ENCODE measurements at places on chromosomes 12 and 14. TPM values are rescaled to one million over a fixed set of nuclear protein-coding genes. Genes with fewer than 3 reads are reported as not detected.

DNA sequence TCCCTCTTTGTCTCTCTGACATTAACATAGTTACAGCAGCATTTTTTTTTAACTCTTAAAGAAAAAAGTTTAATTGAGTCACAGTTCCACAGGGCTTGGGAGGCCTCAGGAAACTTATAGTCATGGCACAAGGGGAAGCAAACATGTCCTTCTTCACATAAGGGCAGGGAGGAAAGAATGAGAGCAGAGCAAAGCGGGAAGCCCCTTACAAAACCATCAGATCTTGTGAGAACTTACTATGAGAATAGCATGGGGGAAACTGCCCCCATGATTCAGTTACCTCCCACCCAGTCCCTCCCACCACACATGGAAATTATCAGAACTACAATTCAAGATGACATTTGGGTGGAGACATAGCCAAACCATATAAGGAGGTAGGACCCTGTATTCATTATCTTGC, 96.2 kb downstream of the PLBD1 start:
- DNase-seq, result no peak

DNA sequence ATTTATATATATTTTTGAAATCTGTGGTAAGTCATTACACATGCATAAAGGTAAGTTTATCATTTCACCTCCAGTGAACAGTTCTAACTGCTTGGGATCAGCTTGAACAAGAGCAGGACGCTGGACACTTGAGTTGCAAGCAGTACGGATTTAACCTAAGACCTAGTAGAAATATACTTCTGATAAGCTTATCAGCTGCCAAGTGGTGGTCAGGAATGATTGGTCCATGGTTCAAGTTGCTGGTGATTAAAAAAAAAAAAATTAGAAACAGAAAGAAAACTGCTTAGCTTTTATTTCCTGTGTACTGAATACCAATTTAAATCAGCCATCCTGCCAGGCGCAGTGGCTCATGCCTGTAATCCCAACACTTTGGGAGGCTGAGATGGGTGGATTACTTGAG, 88.6 kb downstream of the AEBP2 start:
- DNase-seq, result no peak

DNA sequence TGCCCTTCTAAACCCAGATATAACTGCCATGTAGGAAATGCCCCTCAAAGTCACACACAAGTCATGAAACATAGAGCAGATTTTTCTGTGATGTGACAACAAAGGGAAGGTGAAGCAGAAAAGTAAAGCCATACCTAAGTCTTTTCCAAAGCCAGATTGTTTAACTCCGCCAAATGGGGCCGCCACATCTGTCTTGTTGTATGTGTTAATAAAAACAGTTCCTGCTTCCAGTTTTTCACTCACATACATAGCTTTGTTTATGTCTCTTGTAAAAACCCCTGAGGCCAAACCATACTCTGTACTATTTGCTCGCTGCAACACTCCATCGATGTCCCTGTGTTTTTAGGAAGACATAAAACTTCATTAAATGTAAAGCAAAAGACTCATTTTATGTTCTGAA, 40.3 kb downstream of the NOPCHAP1 start:
- DNase-seq, result no peak

- no peak for DNase-seq
These were observed 57.8 kb downstream of the LIN52 start for GRCh38 chr14:74142523-74142922.

DNA sequence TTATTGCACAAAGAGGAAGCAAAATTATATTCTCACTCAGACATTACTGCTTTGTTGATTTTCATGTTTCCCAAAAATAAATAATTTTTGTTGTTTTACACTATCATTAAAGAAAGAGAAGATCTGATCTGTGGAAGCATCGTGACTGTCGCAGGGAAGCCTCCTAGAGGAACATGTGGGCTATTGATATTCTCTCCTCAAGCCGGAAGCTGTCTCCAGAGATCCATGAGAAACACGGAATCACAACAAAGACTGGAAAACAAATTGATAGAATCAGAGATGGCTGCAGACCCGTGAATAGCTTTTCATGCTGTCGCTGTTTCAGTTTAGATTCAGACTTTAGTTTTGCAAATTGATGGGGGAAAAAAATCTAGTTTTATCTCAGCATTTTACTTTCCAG, 235.2 kb upstream of the TMPO start:
- DNase-seq, result no peak

RBMS2 gene
- 73.0 TPM for polyA plus RNA-seq

DNA sequence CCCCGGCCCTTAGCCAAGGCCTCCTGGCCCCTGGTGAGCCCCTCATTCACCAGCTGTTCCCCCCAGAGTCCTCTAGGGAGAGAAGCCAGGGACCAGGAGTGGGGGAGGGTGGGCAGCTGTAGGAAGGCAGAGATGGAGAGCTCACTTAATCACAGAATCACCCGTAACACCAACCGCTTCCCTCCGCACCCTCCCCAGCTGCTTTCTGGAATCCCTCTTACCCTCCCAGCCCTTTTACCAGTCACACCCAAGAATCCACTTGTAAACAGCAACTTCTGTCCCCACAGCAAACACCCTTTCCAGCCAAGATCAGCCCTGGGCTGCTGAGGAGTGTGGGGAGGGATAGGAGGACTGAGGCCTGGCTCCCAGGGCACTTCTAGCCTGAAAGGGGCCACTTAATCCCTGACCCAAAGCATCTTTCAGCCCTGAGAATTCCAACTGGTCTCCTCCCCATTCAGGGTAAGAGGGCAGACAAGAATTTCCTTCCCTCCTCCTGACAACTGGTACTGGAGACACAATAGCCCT, 18.8 kb downstream of the NCKAP5L start:
- DNase-seq, result peak; percentile 71

DNA sequence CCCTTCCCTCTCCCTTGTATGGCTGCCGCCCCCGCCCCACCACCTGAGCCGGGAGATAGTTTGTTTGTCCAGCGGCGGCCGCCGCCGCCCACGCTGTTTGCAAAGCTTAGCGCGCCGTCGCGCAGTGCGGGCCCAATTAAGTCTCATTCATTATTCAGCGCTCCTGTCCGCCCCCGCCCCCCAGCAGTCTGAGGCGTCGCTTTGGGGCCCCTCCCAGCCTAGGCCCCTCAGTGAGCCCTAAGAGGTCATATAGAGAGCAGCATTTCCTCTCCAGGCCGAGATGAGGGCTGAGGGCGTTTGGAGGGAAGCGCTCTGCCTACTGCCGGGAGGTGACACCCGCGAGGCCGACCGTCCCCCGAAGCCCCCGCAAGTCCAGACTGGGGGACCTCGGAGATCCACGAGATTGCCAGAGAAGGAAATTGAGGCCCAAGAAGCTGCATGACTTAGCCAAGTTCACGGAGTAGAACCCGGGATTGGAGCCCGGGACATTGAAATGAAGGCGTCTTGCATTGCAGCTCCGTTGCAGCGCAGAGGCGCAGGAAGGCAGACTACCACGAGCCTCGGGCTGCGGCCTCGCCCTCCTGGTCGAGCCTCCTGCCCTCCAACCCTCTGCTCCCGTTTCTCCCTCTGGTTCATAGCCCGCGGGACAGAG, at the start of gene DNAJC22:
DNAJC22 (plus strand) TSS at position 230 of the 652 bp plus-strand sequence. CDS start 1,985 bp downstream, outside the sequence.
- no peak for DNase-seq

DNA sequence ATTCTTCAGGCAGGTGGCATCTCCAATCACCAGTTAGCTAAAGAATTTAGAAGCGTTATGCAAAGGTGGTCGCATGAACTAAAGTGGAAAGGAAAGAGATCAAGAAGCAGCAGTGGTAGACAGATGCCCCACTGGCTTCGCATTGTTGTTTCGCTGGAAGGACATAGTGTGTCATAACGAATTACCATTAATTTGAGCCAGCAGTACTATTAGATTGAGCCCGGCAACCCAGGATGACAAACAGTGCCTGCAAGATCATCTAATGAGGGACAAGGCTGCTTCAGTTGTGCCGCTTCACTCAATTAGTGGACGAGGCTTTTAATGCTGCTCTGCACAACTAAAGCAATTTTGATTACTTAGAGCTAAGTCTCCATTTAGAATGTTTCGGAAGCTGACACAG, 274.5 kb upstream of the SOX5 start:
- no peak for DNase-seq

LACRT gene
- not detected for polyA plus RNA-seq

- no peak for DNase-seq
These were observed 23.5 kb upstream of the CRADD start for GRCh38 chr12:93653712-93654111.

DNA sequence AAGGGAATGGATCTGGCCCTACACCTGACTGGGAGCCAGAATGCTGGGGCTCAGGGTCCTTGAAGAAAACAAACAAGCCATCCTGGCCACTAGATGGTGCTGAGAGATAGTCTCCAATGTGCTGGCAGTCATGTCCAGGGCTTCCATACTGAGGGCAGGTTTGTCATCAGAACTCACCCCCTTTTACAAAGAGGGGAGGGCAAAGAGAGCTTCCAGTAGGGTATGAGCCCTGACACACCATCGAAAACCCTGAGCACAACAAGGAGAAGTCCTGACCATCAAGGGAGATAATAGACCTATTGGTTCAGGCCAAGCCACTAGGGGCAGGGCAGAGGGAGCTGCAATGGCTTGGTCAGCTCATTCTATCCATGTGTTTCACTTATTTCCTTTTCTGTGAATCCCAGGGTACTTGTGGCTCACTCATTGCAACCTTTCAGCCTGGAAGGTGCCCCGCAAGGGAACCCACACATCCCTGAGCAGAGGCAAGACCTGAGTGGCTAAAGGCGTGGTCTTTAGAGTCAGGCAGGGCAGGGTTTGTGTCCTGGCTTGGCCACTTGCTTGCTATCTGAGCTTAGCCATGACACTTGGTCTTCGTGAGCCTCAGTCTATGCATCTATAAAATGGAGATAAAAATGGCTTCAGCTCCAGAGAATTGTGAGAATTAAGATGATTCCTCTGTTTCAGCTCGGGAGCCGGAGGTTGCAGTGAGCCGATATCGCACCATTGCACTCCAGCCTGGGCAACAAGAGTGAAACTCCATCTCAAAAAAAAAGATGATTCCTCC, 6.2 kb upstream of the PLEKHH1 start:
- DNase-seq, result no peak

PHETA1 gene
- 12.7 TPM for polyA plus RNA-seq

PPM1H gene
- polyA plus RNA-seq, result 6.4 TPM

ZBTB39 gene
- 12.6 TPM for polyA plus RNA-seq

DNA sequence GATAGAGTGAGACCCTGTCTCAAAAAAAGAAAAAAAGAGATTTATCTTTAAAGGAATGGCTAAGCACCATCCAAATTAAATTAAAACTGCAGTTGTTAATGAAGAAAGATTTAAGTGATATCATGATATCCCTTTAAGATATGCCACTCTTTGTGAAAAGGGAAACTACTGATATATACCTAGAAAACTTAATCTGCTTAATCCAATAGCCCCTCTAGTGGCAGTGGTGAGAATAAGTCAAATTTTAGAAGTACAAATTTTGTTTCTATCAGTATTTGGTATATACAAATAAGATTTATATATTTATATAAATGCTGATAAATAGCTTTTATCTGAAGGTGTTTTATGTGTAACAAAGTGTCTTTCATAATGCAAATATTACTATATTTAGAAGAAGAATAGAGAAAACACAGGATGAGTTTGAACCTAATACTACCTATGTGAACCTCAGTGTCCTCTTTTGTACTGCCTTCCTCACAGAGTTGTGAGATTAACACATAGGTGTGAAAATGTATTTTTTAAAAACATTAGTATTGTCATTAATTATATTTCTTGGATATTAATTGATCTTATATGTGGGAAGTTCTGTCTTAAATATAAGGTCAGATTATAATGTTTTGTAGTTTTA, 51.4 kb upstream of the GARIN2 start:
- DNase-seq, result no peak

MSRB3 gene
- polyA plus RNA-seq, result 24.5 TPM

DNA sequence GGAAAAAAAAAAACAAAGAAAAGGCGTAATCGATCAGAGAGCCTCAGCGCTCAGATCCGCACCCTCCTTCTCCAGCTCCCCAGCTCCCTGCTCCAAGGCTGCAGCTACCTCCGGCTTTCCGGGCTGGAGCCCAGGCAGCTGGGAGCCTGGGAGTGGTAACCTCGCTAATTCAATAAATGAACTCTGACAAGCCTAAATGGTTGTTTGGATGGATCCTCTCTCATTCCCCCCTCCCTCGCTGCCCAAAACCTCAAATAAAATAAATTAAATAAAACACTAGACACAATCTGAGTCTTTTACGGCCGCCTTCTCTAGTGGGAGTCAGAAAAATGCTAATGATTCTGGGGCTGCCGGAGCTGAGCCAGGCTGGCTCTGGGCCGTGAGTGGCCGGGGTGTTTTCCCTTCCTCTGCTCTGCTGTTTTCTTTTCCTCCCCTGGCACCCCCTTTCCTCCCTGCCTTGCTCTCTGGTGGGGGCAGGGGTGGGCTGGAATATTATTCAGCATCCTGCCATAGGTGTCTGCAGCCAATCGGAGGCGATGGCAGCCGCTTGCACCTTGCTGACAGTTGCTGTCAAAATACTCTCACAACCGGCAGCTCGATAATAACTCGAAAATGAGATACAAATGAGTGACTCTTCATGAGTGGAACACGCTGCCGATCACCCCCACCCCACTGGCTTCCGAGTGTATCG, 76.1 kb downstream of the RBM19 start:
- DNase-seq, result no peak

DNA sequence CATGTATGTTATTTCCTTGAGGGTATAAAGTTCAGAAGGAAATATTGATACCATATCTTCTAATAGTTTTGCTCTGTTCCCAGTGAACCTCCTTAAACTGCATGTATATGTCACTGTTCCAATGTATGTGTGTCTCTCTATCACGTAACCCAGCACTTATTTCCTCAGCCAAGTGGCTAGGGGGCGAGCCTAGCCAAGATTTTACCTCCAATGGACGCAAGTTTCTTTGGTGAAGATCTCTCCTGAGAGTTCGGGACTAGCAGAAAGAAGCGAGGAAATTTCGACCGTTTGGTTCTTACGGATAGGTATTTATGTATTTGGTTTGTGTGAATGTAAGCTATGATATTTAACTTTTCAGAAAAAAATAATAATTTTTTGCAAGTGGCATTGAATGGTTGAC, 2.5 kb downstream of the SFSWAP start:
- DNase-seq, result no peak

GRCh38 chr14:68692916-68693771, 99.7 kb downstream of the ZFP36L1 start:
- no peak for DNase-seq

NYNRIN gene
- 88.7 TPM for polyA plus RNA-seq

DNA sequence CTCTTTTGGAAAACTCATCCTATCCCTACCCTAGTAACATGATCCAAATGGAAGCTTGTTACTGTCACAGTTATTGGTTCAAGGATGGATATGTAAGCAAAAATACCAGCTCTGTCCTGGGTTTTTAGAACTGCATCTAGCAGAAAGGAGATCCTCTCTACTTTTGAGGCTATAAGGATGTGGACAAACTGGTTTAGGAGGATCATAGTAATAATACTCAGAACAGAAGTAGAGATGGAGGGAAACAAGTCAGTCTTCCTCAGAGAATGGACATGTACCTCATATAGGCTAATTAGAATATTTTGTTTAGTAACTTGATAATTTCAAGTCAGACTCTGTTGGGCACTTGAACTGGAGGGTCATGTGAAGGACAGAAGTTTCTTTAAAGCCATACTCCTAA, 26.6 kb downstream of the FUT8 start:
- DNase-seq, result no peak

- no peak for DNase-seq
These were observed 10.1 kb upstream of the CABP1 start for GRCh38 chr12:120630104-120630892.

GRCh38 chr14:99885649-99885958, 92.4 kb downstream of the EML1 start:
- DNase-seq, result no peak

Measured in right lung (tissue), 10 donors.